NCI-H1417 (cell line): ENCODE measurements at places on chromosomes 3 and 15.

- no peak for DNase-seq
Measured at GRCh38 chr15:90008607-90009006, 7.5 kb downstream of the ZNF710 start.

GRCh38 chr3:32951410-32951811 lies at the start of gene CCR4:
Gene CCR4, plus strand, starts transcription at chr3:32951644. Its CDS starts 1,779 bp downstream, at chr3:32953423.
- no peak for DNase-seq

GRCh38 chr3:152606146-152606545 lies 228.8 kb upstream of the P2RY1 start:
- DNase-seq = no peak

DNA sequence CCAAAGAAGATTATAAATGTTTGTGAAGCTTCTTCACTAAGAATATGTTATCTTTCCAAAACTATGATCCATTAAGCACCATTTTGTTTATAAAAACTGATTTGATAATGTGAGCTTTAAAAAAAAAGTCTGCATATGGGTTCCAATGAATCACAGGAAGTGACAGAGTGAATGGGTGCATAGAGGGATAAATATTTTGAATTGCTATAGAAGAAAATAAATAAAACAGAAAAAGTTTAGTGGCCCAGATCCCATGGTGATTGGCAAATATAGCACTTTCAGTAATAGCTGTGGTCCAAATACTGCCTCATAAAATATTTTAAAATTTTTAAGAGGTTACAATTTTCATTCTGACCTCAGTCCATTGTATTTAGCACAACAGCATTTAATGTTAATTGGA lies 19.2 kb downstream of the CPA3 start:
- DNase-seq = no peak

- DNase-seq = no peak
Measured at GRCh38 chr15:74431116-74431515, 2.6 kb downstream of the SEMA7A start.

DNA sequence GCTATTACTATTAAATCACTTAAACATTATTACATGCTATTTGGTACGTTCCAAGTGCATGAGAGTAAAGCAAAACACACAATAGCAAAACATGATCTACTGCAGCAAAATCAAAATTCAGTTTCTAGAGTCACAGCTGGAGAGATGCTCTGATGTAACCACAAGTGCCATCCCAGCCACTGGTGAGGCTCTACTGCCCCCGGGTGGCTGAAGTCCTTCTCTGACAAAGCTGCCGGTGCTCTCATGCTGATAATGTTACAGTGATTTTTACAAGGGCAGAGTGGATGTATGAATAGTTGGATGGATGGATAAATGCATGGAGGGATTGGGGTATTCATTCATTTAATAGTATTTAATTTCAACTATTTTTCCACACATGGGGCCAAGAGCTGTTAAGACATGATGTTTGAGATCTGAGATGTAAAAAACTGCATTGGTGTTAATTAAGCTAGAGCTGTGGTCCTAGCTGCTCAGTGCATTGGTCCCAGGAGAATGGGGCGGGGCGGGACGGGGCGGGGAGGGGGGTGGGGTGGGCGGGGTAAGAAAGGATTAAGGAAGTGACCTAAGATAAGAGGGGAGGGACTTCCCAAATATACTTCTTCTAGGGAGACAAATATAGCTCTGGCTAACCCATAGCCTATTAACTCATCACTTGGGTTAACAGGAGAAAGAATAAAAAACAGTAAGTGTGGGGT lies 5.3 kb upstream of the SPESP1 start:
- DNase-seq = peak; percentile 84

GRCh38 chr15:93071469-93071936 lies 17.5 kb downstream of the RGMA start:
- DNase-seq = no peak

DNA sequence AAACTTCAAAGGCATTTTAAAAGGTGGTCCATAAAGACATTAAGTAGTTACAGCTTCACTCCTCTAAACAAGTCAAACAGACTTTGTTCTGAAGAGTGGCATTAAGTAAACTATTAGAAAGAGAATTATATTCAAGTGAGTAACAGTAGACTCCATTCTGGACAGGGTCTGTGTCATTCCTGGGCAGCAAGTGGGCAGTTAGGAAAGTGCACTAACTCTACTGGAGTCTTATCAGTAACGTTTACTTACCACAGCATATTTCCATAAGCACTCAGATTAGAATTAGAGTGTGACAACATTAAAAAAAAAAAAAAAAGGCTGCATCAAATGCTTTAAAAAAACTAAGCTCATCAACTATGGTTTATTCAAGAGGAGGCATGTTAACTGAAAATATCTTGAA lies 10.6 kb downstream of the UBR1 start:
- DNase-seq = no peak

GRCh38 chr3:149152420-149152819 lies 23.0 kb downstream of the HPS3 start:
- DNase-seq = no peak

DNA sequence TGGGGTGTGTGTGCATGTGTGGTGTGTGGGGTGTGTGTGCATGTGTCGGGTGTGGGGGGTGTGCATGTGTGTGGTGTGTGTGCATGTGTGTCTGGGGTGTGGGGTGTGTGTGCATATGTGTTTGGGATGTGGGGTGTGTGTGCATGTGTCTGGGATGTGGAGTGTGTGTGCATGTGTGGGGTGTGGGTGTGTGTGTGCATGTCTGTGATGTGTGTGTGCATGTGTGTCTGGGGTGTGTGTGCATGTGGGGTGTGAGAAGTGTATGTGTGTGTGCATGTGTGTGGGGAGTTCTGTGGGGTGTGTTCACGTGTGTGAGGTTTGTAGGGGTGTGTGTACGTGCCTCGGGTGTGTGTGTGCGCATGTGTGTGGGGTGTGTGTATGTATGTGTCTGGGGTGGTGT lies 6.7 kb upstream of the OCA2 start:
- no peak for DNase-seq

GRCh38 chr3:71309342-71309741 lies 274.2 kb downstream of the FOXP1 start:
- no peak for DNase-seq

DNA sequence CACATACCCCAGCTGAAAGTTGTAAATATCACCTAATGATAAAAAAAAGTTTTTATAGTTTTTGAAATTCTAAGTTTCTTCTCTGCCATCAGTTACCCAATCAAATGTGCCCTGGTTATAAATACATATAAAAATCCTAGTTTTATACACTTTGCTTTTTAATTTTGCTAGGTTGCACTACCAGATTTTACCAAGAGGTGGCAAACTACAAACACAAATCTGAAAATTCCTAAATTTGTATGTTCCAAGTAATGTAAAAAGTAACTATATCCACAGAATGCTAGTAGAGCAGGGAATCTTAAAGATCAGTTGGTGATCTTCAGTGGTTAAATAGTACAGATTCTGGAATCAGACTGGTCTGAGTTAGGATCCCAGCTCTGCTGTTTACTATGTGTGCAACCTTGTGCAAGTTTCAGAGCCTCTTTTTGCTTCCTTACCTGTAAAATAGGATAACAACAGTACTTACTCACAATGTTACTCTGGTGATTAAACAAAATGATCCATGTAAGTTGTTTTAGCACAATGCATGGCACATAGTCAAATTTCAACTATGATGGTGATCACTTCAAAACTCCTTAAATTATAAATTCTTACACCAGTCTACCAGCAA lies 11.0 kb downstream of the TRPM7 start:
- no peak for DNase-seq

- no peak for DNase-seq
Measured at GRCh38 chr3:62824965-62825592, 50.1 kb downstream of the CADPS start.

- DNase-seq = peak; percentile 10
Measured at GRCh38 chr3:20608054-20608738, 422.2 kb upstream of the SGO1 start.

GRCh38 chr3:99925584-99926230 lies 108.0 kb downstream of the CMSS1 start:
- DNase-seq = no peak

DNA sequence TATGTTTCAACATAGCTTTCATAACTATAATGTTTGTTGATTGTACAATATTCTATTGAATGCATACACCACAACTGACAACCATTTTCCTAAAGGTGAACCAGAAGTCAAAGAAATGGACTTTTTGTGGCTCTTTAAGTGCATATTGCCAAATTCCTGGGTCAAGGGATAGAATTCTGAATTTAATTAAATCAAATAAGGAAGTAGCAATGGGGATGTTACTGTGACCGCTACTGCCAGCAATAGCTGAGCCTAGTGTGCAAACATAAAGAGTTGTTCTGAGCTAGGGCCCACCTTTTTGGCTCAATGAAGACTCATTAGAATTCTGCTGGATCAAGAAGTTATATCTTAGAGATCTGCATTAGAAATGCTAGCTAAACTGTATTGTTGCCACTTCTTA lies 17.3 kb upstream of the KBTBD8 start:
- no peak for DNase-seq
